Heart left ventricle (tissue), 16 donors: ENCODE measurements at places on chromosomes 4 and X. TPM values are rescaled to one million over a fixed set of nuclear protein-coding genes. Genes with fewer than 3 reads are reported as not detected.

DNA sequence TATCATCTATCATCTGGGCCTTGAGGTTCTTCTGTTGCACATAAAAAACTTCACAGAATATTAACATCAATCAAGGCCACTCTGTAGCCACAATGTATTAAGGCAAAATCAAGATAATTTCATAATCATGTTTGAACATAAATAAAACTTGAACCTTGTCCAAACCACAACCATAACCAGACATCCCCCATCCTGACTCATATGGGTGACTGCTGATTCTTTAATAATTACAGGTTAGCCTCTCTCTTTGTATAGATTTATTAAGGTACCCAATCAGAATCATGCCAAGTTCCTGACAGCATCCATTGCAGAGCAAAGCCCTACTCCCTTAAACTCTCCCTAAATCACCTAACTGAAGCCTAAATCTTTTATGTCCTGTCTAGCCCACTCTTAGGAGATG lies 16.7 kb upstream of the AREG start:
- H3K4me3 ChIP-seq: no peak overlapping the region
- no peaks in the 10 kb centered on the region for H3K27me3 ChIP-seq
- no peaks in the 10 kb centered on the region for H3K36me3 ChIP-seq
- no peak for DNase-seq

GRCh38 chrX:100658941-100659381 lies 15.0 kb downstream of the SRPX2 start:
- no peak for DNase-seq
- H3K4me3 ChIP-seq: no peak overlapping the region
- H3K27me3 ChIP-seq: no peaks in the 10 kb centered on the region
- H3K4me1 ChIP-seq: no peaks in the 10 kb centered on the region

The CT83 gene
- not detected for polyA plus RNA-seq

GRCh38 chrX:13825178-13825762 lies 8.4 kb upstream of the GPM6B start:
- H3K36me3 ChIP-seq: no peaks in the 10 kb centered on the region
- H3K27me3 ChIP-seq: no peaks in the 10 kb centered on the region
- H3K27ac ChIP-seq: no peak overlapping the region
- H3K4me3 ChIP-seq: no peak overlapping the region
- no peaks in the 10 kb centered on the region for H3K4me1 ChIP-seq
- DNase-seq: no peak

- no peak overlapping the region for H3K4me3 ChIP-seq
- DNase-seq: no peak
- no peaks in the 10 kb centered on the region for H3K4me1 ChIP-seq
- no peaks in the 10 kb centered on the region for H3K27me3 ChIP-seq
- no peaks in the 10 kb centered on the region for H3K36me3 ChIP-seq
These were observed 309.8 kb downstream of the BCOR start for GRCh38 chrX:39787999-39788398.

The SOX3 gene
- not detected for polyA plus RNA-seq

GRCh38 chrX:43373032-43373431 lies 283.1 kb upstream of the MAOA start:
- no peak for DNase-seq
- H3K4me3 ChIP-seq: no peak overlapping the region
- H3K4me1 ChIP-seq: no peaks in the 10 kb centered on the region
- H3K27ac ChIP-seq: no peak overlapping the region

The PRR32 gene
- polyA plus RNA-seq: 0.07 TPM

- peaks cover 9% of the 10 kb centered on the region for H3K4me1 ChIP-seq
- no peak overlapping the region for H3K4me3 ChIP-seq
- no peaks in the 10 kb centered on the region for H3K36me3 ChIP-seq
- peaks cover 9% of the 10 kb centered on the region for H3K27me3 ChIP-seq
- no peak for DNase-seq
These were observed 5.6 kb upstream of the PCDH7 start for GRCh38 chr4:30714408-30715031.

DNA sequence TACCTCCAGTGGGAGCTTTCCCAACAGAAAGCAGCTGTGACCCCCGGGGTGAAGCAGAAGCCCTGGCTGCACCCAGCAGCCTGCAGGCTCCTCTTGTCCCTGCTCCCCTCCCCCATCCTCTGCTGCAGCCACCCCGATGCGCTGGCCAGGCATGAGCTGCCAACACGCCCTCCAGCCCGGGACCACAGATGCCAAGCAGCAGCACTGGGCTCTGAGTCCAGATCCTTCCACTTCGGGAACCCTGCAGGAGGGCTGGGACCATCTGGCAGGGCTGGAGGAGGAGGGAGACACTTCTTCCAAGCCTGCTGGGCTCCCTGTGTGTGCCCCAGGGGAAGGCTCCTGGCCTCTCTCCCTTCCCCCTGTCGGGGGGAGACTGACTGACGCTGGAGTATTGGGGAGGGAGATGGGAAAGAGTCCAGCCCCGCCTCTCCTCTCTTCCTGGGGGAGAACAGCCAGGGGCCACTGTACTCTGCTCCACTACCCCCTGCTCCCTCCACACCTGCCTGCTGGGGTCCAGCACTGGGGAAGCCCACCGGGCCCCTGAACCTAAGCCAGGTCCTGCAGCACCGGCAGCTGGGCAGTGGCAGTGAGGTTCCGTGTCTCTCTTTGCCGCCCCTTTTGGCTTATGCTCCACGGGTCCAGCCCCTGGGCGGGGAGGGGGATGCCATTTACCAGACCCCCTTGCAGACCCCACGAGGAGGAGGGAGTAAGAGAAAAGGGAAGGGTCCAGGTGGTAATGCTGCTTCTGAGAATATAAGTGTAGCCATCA lies 55.7 kb downstream of the PPP2R2C start:
- H3K27me3 ChIP-seq: peaks cover 2% of the 10 kb centered on the region
- H3K4me3 ChIP-seq: no peak overlapping the region
- no peak overlapping the region for H3K27ac ChIP-seq
- H3K36me3 ChIP-seq: no peaks in the 10 kb centered on the region
- DNase-seq: no peak

The TIGD4 gene
- 0.15 TPM for polyA plus RNA-seq

DNA sequence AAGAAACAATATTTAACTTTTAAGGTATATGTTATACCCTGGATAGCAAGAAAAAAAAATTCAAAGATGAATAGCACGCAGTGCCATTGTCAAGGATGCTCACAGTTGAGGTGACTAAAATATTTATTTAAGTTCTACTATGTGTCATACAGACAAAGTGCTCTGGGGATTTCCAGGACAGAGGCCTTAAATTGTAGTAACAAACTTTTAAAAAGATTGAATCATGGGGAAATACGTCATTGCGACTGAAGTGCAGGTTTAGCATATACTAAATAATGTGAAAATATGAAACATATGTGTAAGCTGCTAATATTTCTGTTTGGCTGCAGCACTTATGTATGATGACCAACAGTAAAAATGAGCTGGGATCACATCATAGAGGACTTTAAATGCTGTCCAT lies 748.0 kb upstream of the PCDH7 start:
- H3K4me1 ChIP-seq: no peaks in the 10 kb centered on the region
- H3K4me3 ChIP-seq: no peak overlapping the region
- H3K36me3 ChIP-seq: no peaks in the 10 kb centered on the region
- H3K27ac ChIP-seq: no peak overlapping the region

The PPM1K gene
- 88.5 TPM for polyA plus RNA-seq

- peaks cover 23% of the 10 kb centered on the region for H3K4me1 ChIP-seq
- H3K27ac ChIP-seq: peak overlapping the region; percentile 87
- H3K36me3 ChIP-seq: no peaks in the 10 kb centered on the region
- DNase-seq: no peak
- H3K4me3 ChIP-seq: no peak overlapping the region
- no peaks in the 10 kb centered on the region for H3K27me3 ChIP-seq
These were observed 18.6 kb downstream of the TBC1D1 start for GRCh38 chr4:37909332-37910090.

The STARD8 gene
- 6.5 TPM for polyA plus RNA-seq

DNA sequence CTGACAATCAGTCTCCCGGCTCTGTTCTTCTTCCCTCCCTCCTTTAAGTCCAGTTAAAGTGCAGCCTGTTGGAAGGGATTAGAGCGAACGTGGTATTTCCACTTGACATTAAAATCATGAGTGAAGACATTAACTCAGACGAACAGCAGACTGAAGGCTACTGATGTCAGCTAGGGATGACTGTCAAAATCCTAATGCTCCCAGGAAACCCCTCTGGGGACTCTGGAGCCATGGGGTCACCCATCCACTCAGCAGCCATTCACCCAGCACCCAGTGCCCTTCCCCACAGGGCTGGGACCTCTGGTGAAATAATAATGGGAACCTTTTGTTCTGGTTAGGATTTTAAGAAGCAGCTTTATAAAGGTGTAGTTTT lies 113.9 kb downstream of the DRD5 start:
- no peaks in the 10 kb centered on the region for H3K36me3 ChIP-seq
- no peaks in the 10 kb centered on the region for H3K27me3 ChIP-seq

DNA sequence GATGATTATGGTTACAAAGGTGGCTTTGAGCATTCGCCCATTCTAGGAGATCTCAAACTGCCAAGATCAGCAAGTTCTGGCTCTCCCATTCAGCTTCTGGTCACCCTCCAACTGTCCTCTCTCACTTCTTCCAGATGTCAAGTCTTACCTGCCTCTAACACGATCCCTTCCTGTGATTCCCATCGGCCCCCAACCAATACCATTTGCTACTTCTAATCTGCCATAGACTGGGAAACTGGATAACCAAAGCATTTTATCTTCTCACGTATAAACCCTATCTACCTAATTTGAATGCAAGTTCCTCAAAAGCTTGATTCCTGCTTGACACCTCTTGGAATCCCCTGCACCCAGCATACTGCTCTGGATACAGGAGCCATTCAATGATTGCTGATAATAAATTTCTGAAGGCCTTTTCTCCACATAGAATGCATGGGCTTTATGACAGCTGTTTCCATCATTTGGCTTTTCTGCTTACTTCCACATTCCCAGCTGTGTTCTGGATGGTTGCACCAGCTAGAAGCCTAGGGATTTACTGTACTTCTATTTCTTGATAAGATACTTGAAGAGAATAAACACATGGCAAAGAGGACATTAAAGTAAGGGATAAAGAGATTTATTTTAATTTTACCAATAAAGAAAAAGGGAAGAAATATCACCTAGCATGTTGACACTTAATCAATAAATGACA lies 9.6 kb downstream of the GPC4 start:
- no peaks in the 10 kb centered on the region for H3K36me3 ChIP-seq
- H3K4me1 ChIP-seq: no peaks in the 10 kb centered on the region
- no peak for DNase-seq
- H3K4me3 ChIP-seq: no peak overlapping the region
- no peak overlapping the region for H3K27ac ChIP-seq

The CDX4 gene
- not detected for polyA plus RNA-seq

- no peaks in the 10 kb centered on the region for H3K4me1 ChIP-seq
- H3K27ac ChIP-seq: no peak overlapping the region
- no peaks in the 10 kb centered on the region for H3K27me3 ChIP-seq
- no peak overlapping the region for H3K4me3 ChIP-seq
- no peak for DNase-seq
These were observed 79.2 kb upstream of the GPM6A start for GRCh38 chr4:175891231-175891630.

DNA sequence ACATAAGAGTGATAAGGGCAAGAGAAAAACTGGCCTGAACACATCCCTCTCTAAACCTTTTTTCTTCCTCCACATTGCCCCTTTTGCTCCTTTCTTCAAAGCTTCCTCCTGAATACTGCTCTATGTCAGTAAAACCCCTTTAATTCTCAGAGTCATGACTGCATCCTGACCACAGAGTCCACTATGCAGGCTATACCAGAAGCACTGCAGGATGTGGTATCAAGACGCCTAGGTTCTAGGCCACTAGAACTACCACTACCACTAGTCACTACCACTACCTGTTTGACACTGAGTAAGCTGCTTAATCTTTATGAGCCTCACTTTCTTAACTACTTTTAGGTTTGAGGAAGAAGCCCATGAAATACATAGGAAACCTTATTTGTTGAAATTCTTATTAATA lies 38.7 kb downstream of the ARHGEF9 start:
- DNase-seq: no peak
- no peak overlapping the region for H3K27ac ChIP-seq
- H3K4me3 ChIP-seq: no peak overlapping the region
- H3K4me1 ChIP-seq: peaks cover 6% of the 10 kb centered on the region
- H3K27me3 ChIP-seq: no peaks in the 10 kb centered on the region

- no peaks in the 10 kb centered on the region for H3K36me3 ChIP-seq
- no peaks in the 10 kb centered on the region for H3K4me1 ChIP-seq
- no peak overlapping the region for H3K4me3 ChIP-seq
- DNase-seq: no peak
- no peak overlapping the region for H3K27ac ChIP-seq
These were observed 91.1 kb upstream of the MAOA start for GRCh38 chrX:43564953-43565352.

DNA sequence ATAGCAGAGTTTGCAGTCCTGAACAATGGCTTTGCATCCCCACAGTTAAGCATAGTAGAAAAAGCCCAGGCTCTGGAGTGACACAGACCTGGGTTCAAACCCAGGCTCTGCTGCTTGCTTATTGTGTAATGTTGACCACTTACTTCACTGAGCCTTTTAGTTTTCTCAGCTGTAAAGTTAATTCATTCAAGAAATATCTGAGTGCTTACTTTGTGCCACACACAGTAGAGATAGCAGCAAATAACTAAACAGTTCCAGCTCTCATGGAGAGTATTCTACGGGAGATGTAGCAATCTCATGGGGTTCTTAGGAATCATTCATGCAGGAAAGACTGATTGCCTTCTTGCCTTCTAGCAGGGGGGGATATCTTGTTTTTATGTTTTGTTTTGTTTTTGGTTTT lies 63.2 kb downstream of the SLC9A6 start:
- no peak overlapping the region for H3K27ac ChIP-seq
- no peak overlapping the region for H3K4me3 ChIP-seq
- H3K36me3 ChIP-seq: no peaks in the 10 kb centered on the region
- no peaks in the 10 kb centered on the region for H3K27me3 ChIP-seq
- no peak for DNase-seq

The ANOS1 gene
- polyA plus RNA-seq: 1.3 TPM

The PPAT gene
- 5.1 TPM for polyA plus RNA-seq

The XPNPEP2 gene
- polyA plus RNA-seq: 0.19 TPM

The NR3C2 gene
- 3.6 TPM for polyA plus RNA-seq

DNA sequence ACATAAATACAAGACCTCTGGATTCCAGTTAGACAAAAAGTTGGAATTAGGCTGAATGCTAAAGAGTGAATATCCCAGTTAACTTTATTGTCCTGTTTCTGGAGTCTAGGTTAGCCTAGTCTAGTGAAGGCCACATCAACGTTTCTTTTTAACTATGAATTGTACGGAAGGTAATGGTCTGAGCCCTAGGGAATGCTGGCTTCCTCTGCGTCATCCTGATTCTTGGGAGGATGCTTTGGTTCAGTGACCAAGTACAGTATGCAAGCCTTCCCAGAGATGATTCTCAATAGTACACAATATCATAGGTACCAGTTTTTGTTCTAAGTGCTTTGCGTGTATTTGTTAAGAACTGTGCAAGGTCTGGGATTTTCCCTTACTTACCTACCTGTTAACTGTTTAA lies 11.8 kb downstream of the DIAPH2 start:
- no peak for DNase-seq
- no peak overlapping the region for H3K4me3 ChIP-seq
